ENCODE measurements at places on chromosomes 6 and 20. TPM values are rescaled to one million over a fixed set of nuclear protein-coding genes. Genes with fewer than 3 reads are reported as not detected.

GRCh38 chr20:48425817-48426612, 401.8 kb downstream of the PREX1 start:
- H3K27ac ChIP-seq, result no peak overlapping the region
- H3K4me1 ChIP-seq, result no peaks in the 10 kb centered on the region
- H3K27me3 ChIP-seq, result peaks cover 4% of the 10 kb centered on the region

GRCh38 chr6:71114986-71115385, 158.1 kb upstream of the B3GAT2 start:
- no peak for DNase-seq
- peaks cover 2% of the 10 kb centered on the region for H3K36me3 ChIP-seq
- no peak overlapping the region for H3K4me3 ChIP-seq
- no peak overlapping the region for H3K27ac ChIP-seq

GRCh38 chr6:12882761-12883290, 166.3 kb downstream of the PHACTR1 start:
- peaks cover 6% of the 10 kb centered on the region for H3K27me3 ChIP-seq
- H3K27ac ChIP-seq, result no peak overlapping the region
- no peaks in the 10 kb centered on the region for H3K4me1 ChIP-seq
- no peak overlapping the region for H3K4me3 ChIP-seq

GRCh38 chr6:108561742-108562502, 1.2 kb downstream of the FOXO3 start:
- H3K27me3 ChIP-seq, result peaks cover 3% of the 10 kb centered on the region
- H3K36me3 ChIP-seq, result peaks cover 4% of the 10 kb centered on the region
- H3K27ac ChIP-seq, result peak overlapping the region; percentile 93
- peaks cover 26% of the 10 kb centered on the region for H3K4me1 ChIP-seq
- peak; percentile 18 for DNase-seq

- peak overlapping the region; percentile 93 for H3K4me3 ChIP-seq
- H3K4me1 ChIP-seq, result peaks cover 18% of the 10 kb centered on the region
- no peaks in the 10 kb centered on the region for H3K36me3 ChIP-seq
- no peaks in the 10 kb centered on the region for H3K27me3 ChIP-seq
These were observed 4.5 kb upstream of the GPSM3 start for GRCh38 chr6:32196682-32197616.

- no peak for DNase-seq
- no peak overlapping the region for H3K27ac ChIP-seq
- H3K4me3 ChIP-seq, result no peak overlapping the region
- peaks cover 35% of the 10 kb centered on the region for H3K36me3 ChIP-seq
These were observed 14.8 kb downstream of the C20orf96 start for GRCh38 chr20:275791-276190.

- no peak overlapping the region for H3K27ac ChIP-seq
- no peaks in the 10 kb centered on the region for H3K36me3 ChIP-seq
These were observed 28.8 kb upstream of the IL17A start for GRCh38 chr6:52157301-52157941.

- H3K36me3 ChIP-seq, result no peaks in the 10 kb centered on the region
- H3K27me3 ChIP-seq, result no peaks in the 10 kb centered on the region
- H3K4me3 ChIP-seq, result no peak overlapping the region
- H3K4me1 ChIP-seq, result no peaks in the 10 kb centered on the region
- no peak overlapping the region for H3K27ac ChIP-seq
These were observed 658.2 kb downstream of the HACE1 start for GRCh38 chr6:104201557-104201956.

DNA sequence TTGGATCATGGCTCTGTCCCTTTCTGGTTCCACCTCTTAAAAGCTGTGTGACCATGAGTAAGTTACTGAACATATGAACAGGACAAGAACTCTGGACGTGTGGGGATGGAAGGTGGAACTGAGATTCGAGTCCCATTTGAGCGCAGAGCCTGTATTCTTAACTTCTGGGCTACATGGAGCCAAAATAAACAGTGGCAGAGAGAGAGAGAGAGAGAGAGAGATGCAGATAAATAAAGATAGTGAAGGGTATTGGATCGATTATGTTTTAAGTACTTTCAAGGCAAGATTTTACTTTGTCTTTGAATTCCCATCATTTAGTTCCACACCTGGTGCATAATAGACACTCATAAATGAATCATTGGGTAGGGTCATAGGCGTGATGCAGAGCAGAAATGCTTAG, 39.7 kb downstream of the SLC35D3 start:
- no peak for DNase-seq
- H3K36me3 ChIP-seq, result no peaks in the 10 kb centered on the region

GRCh38 chr6:83920017-83920416, 60.5 kb downstream of the CYB5R4 start:
- H3K4me3 ChIP-seq, result no peak overlapping the region
- H3K27ac ChIP-seq, result no peak overlapping the region
- no peaks in the 10 kb centered on the region for H3K4me1 ChIP-seq
- no peaks in the 10 kb centered on the region for H3K27me3 ChIP-seq
- H3K36me3 ChIP-seq, result peaks cover 10% of the 10 kb centered on the region

DNA sequence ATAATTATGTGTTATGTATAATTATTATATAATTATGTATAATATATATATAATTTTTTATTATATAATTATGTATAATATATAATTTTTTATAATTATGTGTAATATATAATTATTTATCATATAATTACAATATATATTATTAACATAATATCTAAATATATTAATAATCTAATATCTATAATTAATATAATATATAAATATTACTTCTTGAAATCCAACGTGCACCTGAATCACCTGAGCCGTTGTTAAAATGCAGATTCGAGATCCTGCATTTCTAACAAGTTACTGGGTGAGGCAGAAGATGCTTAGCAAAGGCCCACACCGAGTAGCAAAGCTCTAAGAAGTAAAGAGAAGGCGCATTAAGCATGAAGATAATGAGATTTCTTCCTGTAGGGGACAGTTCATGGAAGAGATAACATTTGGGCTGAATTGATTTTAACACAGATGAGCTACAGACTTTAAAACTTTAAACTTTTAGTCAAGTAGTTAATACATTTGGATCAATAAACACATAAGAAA, 406.4 kb upstream of the PLCB4 start:
- DNase-seq, result no peak
- no peak overlapping the region for H3K27ac ChIP-seq
- peaks cover 10% of the 10 kb centered on the region for H3K4me1 ChIP-seq
- H3K4me3 ChIP-seq, result no peak overlapping the region
- peaks cover 3% of the 10 kb centered on the region for H3K36me3 ChIP-seq
- no peaks in the 10 kb centered on the region for H3K27me3 ChIP-seq

- H3K36me3 ChIP-seq, result no peaks in the 10 kb centered on the region
- DNase-seq, result no peak
- H3K27me3 ChIP-seq, result peaks cover 4% of the 10 kb centered on the region
- no peaks in the 10 kb centered on the region for H3K4me1 ChIP-seq
- H3K27ac ChIP-seq, result no peak overlapping the region
These were observed 647.8 kb upstream of the MARCKS start for GRCh38 chr6:113209315-113209714.

- no peak for DNase-seq
- peaks cover 5% of the 10 kb centered on the region for H3K4me1 ChIP-seq
- H3K27ac ChIP-seq, result no peak overlapping the region
- no peak overlapping the region for H3K4me3 ChIP-seq
- H3K27me3 ChIP-seq, result no peaks in the 10 kb centered on the region
These were observed 122.1 kb downstream of the LRRC1 start for GRCh38 chr6:53916804-53917463.

DNA sequence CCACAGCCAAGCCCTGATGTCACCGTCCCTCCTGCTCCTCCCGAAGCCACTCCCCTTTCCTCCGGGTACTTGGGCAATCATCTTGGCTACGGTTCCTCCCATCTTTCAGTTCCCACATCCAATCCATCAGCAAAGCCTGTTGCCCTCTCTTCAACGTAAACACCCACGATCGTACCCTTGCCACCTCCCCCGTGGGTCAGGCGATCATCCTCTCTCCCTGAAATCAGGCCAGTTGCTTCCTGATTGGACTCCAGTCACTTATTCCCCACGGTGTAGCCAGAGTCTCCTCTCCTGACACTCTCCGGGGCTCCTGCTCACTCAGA, 44.5 kb downstream of the SULF2 start:
- H3K27me3 ChIP-seq, result no peaks in the 10 kb centered on the region
- no peak overlapping the region for H3K27ac ChIP-seq
- H3K36me3 ChIP-seq, result peaks cover 5% of the 10 kb centered on the region
- peaks cover 8% of the 10 kb centered on the region for H3K4me1 ChIP-seq
- H3K4me3 ChIP-seq, result no peak overlapping the region
- no peak for DNase-seq

DNA sequence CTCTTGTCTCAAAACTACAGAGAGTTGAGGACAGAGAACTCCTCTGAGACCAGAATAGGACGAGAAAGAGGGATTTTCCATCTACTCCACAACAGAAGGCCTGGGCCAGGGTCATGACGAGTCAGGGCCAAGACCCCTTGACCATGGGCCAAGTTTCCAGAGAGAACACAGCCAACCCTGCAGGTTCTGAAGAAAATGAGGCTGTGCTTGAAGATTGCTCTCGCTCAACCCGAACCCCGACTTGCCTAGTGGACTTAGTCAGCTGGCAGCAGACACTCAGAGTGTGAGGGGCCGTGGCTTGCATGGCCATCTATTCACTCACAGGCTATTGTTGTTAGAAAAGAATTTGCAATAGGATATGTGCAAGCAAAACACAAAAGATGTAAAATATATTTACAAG, 54.5 kb downstream of the TMEM242 start:
- no peak for DNase-seq
- H3K4me3 ChIP-seq, result no peak overlapping the region
- H3K36me3 ChIP-seq, result no peaks in the 10 kb centered on the region
- H3K4me1 ChIP-seq, result peaks cover 1% of the 10 kb centered on the region

- no peaks in the 10 kb centered on the region for H3K36me3 ChIP-seq
- no peaks in the 10 kb centered on the region for H3K4me1 ChIP-seq
- no peaks in the 10 kb centered on the region for H3K27me3 ChIP-seq
- H3K27ac ChIP-seq, result no peak overlapping the region
These were observed 330.8 kb upstream of the PREP start for GRCh38 chr6:105733556-105734162.

- no peak overlapping the region for H3K4me3 ChIP-seq
- H3K4me1 ChIP-seq, result peaks cover 35% of the 10 kb centered on the region
- H3K27ac ChIP-seq, result no peak overlapping the region
- no peaks in the 10 kb centered on the region for H3K27me3 ChIP-seq
- no peaks in the 10 kb centered on the region for H3K36me3 ChIP-seq
These were observed 335.4 kb upstream of the SPTLC3 start for GRCh38 chr20:12673352-12673751.

TBP gene
- 20.3 TPM for total RNA-seq

SNTA1 gene
- 6.7 TPM for total RNA-seq

EMILIN3 gene
- total RNA-seq, result 0.96 TPM

MPIG6B gene
- total RNA-seq, result not detected

CDK19 gene
- 26.2 TPM for total RNA-seq

SEL1L2 gene
- not detected for total RNA-seq

PGBD1 gene
- total RNA-seq, result 11.7 TPM

GSTA3 gene
- total RNA-seq, result not detected

SYCP2L gene
- total RNA-seq, result 11.8 TPM

TAGAP gene
- not detected for total RNA-seq

SRMS gene
- total RNA-seq, result not detected

HLA-DRA gene
- not detected for total RNA-seq

ALDH8A1 gene
- 0.40 TPM for total RNA-seq
